ENCODE measurements at places on chromosomes 2 and 18.

DNA sequence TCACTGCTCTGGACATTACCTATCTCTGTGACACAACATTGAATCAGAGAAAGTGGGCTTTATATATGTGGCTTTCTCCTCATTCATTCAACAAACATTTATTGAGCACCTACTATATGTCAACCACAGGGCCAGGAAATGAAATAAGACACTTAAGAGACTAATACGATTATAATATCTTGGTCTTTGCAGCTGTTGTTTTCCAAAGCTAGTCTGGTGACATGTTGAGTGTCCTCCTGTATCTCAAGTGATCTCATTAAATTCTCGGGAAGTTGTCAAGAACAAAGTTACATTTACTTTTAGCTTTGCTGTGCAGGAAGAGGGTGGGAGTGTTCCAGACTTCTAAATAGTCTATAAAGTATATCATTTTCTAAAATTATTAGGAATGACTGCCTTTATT, 164.6 kb upstream of the SP5 start:
- DNase-seq, result no peak

- no peak for DNase-seq
Observed at GRCh38 chr18:76472829-76473228, 22.2 kb downstream of the ZNF516 start.

DNA sequence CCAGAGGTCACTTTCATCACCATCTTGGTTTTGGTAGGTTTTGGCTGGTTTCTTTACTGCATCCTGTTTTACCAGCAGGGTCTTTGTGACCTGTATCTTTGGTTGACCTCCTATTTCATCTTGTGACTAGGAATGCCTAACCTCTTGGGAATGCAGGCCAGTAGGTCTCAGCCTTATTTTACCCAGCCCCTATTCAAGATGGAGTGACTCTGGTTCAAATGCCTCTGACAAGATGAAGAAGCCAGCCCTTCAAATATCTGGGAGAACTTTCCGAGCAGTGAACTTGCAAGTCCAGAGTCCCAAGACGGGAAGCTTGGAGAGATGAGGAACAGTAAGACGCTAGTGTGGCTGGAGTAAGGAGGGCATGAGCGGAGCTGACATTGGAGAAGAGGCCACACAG, 28.6 kb downstream of the PROKR1 start:
- no peak for DNase-seq

GRCh38 chr18:46416706-46417638, 240.0 kb downstream of the LOXHD1 start:
- no peak for DNase-seq

DNA sequence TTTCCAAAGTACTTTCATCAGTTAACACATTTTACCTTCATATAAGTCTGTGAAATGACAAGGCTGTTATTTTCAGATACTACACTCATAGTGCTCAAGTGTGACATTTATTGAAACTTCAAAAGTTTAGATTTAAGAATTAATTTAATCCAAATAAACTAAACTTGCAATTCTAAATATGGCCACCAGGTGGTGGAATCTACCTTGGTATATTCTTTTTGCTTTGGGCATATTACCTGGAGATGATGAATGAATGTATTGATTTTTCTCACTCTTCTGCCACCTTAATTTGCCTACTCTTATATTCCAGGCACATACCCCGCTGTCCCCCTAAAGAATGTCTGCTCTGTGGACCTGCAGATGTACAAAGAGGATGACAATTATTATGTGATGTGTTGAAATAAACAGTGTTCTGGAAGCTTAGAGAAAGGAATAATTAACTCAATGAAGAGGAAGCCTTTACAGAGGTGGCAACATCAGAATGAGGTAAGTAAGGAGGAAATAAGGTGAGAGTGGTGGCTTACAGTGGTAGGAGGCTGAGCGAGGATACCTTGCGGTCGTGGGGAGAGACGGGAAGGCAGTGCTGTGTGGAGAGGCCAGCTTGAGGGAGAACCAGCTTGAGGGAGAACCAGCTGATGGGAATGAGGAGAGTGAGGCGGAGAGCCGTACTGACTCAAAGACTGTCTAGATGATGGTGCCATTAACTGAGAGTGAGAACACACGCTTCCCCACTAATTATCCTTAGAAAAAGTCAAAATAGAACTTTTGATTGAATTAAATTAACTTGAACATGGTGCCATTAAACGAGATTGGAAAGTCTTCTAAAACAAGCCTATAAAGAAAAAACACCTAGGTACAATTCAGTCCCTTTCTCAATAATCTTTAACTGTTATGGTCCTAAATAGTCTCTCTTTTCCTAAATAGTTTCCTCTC, 179.5 kb downstream of the CELF4 start:
- DNase-seq, result no peak

DNA sequence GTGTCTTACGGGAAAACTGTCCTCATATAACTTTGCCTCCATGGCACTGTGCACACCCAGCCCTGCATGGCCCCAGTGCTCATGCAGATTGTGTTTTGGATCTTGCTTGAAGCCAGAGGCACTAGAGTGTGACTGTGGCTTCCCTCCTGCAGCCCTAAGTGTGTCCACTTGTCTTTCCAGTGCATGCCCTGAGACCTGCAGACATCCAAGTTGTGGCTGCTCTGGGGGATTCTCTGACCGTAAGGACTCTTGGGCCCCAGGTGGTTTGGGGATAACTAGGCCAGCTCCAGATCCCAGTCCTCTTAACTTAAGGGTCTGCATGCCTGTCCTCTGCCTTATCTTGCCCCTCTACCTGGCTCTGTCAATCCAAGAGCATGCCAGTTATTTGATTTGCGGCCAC, 96.6 kb downstream of the PLB1 start:
- DNase-seq, result no peak

- DNase-seq, result no peak
Observed at GRCh38 chr2:97716695-97717612, 3.6 kb downstream of the ZAP70 start.

DNA sequence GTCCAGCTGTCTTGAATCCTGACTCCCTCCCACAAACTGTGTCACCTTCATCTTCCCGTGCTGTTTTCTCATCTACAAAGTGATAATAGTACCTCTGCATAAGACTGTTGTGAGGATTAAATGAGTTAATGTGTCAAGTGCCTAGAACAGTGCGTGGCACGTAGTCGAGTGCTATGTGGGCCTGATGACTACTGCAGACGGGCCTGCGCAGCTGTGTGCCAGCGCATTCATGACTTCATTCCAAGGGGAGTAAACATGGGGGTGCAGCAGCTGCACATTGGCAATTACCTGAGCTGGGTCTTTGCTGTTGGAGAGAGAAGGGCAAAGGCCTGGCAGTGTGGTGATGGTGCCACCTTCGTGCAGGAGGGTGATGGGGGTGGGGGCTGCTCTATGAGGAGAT, 5.0 kb downstream of the TEX44 start:
- DNase-seq, result no peak

- DNase-seq, result no peak
Observed at GRCh38 chr2:38277245-38278116, 99.6 kb downstream of the ATL2 start.

GRCh38 chr2:121136323-121136722, 148.7 kb downstream of the TFCP2L1 start:
- DNase-seq, result no peak

DNA sequence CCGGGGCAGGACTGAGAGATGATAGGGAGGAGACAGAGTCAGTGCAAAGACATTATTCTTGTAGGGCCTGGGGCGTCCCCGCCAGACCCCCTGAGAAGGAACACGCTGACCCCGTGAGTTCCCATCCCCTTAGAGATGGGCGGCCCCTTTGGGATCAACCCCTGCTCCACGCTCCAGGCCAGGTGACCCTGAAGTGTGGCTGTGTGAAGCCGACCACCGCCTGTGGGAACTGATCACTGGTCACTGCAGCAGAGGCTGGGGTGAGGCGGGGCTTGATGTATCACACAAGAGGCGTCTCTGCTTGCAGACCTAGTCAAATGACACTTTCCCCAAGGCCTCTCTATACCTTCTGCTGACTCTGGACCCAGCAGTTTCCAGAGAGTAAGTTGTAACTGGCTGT, 157.4 kb upstream of the TWIST2 start:
- no peak for DNase-seq

GRCh38 chr2:175166216-175166824, 1.7 kb downstream of the ATF2 start:
- no peak for DNase-seq

GRCh38 chr2:85737481-85737880, 16.3 kb upstream of the ATOH8 start:
- no peak for DNase-seq

DNA sequence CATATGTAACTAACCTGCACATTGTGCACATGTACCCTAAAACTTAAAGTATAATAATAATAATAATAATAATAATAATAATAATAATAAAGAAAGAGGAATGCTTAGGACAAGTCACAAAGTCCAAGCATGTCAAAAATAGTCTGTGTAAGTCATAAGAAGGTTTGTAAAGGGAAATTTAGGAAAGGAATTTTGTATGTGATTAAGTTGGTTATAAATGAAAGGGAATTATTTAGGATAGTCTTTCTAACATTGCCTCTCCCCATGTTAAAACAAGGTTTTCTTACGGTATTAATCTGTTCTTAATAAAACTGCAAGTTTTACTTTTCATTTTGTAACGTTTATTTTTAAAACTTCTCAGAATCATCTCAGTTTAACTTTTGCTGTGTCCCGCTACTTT, 62.8 kb downstream of the SESTD1 start:
- DNase-seq, result no peak

GRCh38 chr2:138499684-138500083, 1.9 kb upstream of the SPOPL start:
- DNase-seq, result no peak

DNA sequence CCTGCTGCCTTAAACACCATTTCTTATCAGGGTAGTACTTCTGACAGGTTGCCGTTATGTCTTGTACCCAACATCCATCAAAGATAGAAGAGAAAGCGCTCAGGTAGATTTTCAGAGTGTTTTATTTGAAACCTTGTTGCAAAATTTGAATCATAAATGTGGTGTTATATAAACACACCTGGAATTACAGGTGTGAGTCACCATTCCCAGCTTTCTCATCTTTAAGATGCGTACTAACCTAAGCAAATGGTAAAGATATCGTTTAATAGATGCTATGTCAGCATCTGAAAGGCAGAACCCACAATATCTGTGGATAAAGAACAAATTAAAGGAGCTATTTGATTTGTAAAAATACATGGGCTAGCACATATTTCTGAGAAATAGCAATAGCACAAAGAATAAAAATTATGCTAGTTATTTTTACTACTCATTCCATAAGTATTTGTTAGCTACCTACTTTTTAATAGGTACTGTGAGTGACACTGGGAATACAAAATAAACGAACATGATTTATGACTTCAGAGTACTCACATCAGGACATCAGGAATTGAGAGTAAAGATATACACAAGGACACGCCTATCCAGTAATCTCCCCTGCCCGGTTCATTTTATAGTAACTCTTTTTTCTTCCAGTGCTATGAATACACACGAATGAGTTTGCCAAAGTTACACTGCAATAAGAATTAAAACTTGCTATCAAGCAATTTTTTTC, 193.8 kb downstream of the RBM43 start:
- no peak for DNase-seq

GRCh38 chr2:56981554-56981953, 797.8 kb downstream of the CCDC85A start:
- no peak for DNase-seq

DNA sequence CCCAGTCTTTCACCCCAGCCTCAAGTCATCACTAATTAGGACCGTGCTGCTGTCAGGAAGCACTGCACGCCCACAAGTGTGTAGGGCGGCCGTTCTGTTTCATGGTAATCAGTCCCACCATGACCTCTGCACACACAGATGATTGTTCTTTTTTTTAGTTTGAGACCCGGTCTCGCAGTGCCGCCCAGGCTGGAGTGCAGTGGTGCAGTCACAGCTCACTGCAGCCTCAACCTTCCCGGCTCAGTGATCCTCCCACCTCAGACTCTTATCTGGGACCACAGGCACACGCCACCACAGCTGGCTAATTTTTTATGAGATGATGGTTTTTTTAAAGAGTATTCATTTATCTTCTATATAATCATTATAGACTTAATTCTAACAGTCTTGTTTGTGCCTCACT, 1.8 kb upstream of the IAH1 start:
- DNase-seq, result no peak

GRCh38 chr2:56224316-56224715, 40.5 kb downstream of the CCDC85A start:
- no peak for DNase-seq

All from NK-92 treated with Interleukin-12 subunit alpha and Interleukin-12 subunit beta, amount 100 ng/mL, for 24 hours (cell line).